Activated T-cell treated with anti-CD3 and anti-CD28 coated beads, Interleukin-2, amount 50 U/mL, for 24 hours (primary cell): ENCODE measurements at places on chromosomes 12 and 14.

DNA sequence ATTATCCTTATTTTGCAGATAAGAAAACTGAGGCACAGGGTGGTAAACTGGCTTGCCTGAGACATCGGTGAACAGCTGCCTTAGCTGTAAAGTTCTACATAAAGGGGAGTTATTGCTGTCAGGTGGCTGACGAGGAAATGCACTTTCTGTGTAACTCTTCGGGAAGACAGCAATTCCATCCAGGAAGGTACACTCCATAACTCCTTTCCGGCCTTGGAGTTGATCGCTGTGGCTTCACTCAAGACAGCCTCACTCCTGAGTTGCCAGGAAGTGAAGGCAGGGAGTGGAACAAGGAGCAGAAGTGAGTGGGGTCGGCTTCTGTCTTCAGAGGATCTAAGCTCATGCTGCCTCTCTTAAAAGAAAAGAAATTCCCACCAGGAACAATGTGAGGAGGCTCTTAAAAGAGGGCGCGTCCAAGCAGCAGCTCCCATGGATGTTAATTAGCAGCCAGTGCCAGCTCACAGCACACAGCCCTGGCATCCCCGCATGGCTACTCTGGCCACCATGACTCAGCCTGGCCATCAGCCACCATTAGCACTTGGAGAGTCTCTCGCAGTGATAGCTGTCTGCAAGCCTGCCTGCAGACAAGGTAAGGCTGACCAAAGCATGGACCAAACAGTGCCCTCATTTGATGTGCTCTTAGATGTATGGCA is 60.3 kb downstream of the NUAK1 start:
- DNase-seq, result no peak

GRCh38 chr12:11827091-11828061 is 177.9 kb downstream of the ETV6 start:
- DNase-seq, result no peak

DNA sequence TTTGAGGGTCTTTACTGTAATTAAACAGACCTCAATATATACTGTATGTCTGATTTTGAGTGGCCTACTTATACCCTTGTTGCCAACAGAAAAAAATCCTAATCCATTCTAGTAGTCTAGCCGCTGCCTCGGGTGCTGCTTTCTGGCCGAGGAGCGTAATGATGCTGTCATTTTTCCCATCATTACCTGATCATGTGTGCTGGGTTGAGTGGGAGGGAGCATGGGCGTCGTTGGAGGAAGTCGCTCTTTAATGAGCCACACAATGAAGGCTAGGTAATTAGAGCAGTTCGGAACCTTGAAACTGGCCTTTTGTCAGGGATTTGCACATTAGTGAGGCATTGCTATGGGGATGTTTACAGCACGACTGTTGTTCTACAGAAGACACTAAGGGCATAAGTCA is 76.1 kb upstream of the RFX4 start:
- DNase-seq, result no peak

GRCh38 chr12:122982963-122983788 is 2.7 kb downstream of the ARL6IP4 start:
- DNase-seq, result no peak

DNA sequence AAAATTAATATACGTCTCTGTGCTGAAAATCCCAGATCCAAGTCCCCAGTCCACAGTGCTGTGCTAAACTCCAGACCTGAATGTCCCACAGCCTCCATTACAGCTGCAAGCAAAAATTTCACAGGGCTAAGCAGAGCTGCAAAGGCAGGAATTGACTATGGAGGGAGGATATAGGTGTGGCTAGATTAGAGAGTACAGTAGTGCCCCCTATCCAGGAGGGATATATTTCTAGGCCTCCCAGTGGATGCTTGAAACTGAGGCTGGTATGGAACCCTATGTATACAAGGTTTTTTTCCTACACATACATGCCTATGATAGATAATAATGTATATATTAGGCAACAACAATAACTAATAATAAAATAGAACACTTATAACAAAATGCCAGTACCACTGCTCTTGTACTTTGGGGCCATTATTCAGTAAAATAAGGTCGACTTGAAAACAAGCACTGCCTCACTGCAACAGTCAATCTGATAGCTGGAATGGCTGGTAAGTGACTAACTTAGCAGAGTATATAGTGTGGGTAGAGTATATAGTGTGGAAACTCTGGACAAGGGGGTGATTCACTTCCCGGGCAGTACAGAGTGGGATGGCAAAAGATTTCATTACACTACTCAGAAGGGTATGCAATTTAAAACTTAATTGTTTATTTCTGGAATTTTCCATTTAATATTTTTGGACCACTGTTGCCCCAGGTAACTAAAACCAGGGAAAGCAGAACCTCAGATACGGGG is 82.7 kb downstream of the C14orf132 start:
- DNase-seq, result no peak
